ACHN (cell line): ENCODE measurements at places on chromosomes 2 and 18.

DNA sequence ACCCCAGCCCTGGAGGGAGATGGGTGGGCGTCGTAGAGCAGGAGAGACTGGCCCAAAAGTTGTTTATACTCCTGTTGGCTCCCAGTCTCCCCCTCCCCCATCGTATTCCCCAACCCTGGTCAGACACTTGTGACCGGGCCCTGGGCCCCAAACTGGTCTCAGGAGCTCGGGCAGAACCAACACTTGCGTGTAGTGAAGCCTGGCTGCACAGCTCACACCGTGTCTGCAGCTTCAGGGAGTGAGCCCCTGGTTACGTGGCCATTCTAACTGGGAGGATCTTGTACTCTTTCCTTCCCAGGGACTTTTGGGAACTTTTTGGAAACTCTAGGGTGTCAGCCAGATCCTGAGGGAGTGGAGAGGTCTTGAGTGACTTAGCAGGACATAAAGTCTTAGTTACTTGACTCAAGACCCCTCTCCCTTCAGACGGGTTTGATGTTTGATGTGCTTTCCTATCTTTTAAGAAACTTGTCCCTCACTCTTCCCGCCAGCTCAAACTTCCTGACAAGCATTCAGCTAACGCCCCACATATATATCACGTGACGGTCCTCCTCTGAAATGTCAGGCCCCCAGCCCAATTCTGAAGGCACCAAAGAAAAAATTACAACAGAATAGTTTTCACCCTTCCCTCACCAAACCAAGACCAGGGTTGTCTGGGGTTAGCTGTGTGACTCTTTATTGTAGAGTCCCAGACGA, 2.3 kb downstream of the PKDCC start:
- DNase-seq = no peak

DNA sequence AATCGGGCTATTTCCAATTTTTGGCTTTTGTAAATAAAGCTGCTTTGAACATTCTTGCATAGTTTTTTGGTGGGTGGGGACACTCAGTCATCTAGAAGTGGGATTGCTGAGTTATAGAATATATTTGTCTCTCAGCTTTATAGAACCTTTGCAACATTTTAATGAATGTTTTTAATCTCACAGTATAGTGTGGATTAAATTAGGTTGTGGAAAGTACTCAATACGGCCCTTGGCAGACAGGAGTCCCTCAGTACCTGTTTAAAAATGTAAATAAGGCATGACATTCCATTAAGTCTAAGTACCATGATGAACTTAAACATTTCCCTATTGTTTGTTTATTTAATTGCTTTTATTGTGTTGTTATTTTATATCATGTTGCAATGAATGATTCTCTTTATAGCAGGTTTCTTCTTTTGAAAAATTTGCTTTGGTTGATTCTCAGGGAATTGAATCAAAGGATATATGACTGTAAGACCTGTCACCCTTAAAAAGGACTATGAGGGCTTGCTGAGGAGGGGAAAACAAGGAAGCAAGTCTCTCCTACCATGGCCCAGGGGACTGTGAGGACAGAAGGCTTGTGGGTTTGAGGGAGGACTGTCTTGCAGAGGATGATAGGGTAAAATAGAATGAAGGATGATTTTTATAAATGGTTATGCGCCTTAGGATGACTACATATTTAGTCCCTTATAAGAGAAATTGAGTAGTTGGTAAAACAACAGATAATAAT, 165.1 kb downstream of the RPIA start:
- no peak for DNase-seq

- no peak for DNase-seq
Measured at GRCh38 chr2:96147593-96148201, 2.5 kb upstream of the DUSP2 start.

DNA sequence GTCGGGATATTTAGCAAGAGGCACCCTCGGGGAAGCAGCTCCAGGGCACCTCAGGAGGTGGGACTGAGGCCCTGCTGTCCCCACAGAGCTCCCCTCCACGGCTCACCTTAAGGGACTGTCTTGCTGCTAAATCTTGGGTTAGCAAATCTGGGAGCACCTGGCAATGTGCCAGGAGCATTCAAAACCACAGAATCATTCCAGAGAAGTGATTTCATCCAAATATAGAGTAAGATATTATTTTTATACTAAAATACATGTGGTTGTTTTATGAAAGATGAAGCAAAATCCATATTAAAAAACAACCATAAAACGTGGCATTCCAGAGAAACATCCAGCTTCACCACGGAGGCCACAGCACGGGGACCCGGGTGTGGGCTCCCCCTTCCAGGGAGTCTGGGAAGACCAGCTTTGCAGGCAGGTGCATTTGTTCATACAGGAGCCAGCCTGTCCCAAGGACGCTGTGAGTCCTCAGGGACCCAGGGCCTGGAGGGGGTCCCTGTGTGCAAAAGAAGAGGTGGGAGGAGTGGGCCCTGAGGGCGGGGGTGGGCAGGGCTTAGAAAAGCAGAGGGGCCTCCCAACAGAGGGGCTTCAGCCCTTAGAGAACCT, 16.3 kb downstream of the HS1BP3 start:
- DNase-seq = peak; percentile 30

DNA sequence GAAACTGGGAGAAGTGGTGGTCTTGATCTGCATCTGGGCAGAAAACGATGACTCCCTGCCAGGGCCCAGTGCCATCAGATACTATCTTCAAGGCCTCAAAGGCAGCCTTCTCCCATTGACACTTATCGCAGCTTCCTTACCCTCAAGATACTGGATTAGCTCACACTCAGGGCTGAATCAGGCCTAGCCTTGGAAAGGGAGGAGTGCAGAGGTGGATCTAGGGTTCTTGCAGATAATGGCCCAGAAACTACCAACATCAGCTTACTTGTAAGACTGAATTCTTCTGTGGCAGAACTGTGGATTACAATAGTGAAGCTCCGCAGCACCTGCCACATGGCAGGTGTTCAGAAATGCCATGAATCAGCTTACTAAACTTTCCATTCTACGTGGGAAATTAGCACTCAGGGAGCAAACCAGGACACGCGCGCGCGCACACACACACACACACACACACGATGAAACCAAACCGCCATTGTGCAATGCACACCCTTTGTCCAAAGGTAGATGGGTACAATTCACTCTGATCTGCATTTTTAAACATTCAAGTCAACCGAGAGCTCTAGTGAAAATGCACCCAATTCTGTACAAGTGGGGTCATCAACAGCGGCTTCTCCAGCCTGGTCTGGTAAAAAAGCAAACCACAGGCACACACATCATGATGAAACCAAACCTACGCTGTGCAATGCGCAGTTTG, 26.3 kb upstream of the TMEM182 start:
- DNase-seq = no peak

DNA sequence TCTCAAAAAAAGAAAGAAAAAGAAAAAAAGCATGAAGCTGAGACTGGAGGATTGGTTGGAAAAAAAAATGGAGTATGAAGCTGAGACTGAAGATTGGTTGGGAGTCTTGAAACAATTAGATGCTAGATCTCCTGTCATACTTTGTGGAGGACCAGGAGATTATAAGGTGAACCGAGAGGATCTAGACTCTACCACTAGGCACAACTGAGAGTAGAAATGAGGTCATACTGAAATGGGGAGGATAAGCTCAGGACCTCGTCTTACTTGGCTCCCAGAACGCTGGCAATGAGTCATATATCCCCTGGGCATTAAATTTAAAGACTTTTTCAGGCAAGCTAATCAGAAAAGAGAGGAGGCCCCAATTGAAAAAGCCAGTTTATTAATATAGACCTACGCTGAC, 3.3 kb upstream of the ORC2 start:
- DNase-seq = peak; percentile 32

DNA sequence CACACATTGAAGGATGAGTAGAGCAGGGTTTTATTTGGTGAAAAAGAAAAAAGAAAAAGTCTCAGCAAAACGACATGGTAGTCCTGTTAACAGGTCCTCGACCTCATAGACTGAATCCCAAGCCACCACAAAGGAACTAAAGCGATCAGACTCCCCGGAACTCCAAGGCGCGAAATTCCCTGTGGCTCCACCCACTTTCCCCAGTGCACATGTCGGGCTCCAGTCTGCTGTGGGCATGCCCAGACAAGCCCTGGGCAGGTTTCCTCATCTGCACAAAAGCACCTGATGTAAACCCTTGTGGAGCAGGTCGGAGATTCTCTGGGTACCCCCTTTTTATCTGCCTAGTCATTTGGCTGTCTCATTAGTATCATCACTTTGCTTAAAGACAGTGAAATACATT, 170.7 kb upstream of the FSIP2 start:
- DNase-seq = no peak

GRCh38 chr2:194745557-194746146, 911.4 kb upstream of the SLC39A10 start:
- peak; percentile 56 for DNase-seq

DNA sequence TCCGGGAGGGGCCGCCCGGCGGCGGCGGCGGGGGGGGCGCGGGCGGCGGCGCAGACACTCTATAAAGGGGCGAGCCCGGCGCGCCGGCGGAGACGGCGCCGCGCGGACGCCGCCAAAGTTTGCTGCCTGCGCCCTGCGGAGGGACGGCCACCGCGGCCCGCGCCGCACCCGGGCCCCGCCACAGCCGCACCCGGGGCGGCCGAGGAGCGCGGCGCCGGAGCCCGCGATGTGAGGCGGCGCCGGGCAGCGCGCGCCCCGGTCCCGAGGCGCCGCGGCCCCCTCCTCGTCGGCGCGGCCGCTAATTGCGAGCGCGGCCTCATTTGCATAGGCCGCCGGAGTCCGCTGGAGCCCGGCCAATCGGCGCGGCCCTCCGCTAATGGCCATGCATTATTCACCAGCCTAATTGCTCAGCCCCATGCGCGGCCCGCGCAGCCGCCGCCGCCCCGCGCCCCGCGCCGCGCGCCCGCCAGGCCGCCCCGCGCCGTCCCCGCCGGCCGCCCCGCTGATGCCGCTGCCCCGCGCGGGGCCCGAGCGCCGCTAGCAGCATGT, at the start of gene SALL3:
TSS of gene SALL3 (plus strand) at position 89 of the 549 bp plus-strand sequence. CDS start at position 546, 457 bp downstream.
- no peak for DNase-seq

DNA sequence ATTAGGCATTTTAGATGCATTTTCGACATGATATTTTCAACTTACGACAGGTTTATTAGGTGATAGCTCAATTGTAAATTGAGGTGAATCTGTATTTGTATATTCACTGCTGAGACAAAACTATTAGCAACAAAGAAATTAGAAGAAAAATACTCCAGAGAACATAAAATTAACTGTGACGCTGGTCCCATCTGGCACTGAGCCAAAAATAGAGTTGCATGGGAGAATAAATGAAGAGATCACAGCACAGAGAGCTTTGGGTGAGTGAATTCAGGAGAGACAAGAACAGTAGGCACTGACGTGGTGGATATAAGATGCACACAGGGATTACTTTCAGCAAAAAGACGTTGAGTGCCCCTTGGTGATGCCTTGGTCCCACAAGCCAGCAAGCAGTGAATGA, 306.2 kb upstream of the RAB6C start:
- DNase-seq = no peak

DNA sequence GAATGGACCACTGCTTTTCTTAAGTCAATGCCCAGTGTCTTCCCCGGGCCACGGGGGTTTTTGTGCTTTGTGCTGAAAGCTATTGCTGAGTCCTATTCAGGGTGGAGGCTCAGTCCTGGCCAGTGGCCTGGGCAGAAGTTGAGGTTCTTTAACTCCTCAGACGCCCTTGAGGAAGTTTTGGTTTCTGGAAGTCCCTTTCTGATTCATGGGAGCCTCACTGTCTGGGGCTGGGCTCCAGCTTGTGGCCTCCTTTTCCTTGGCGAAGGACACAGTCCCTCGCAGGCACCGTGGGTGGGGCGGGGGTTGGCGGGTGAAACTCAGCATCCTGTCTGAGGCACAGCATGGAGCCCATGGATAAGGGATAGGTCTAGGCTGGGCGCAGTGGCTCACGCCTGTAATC, 465.2 kb upstream of the HS6ST1 start:
- no peak for DNase-seq

DNA sequence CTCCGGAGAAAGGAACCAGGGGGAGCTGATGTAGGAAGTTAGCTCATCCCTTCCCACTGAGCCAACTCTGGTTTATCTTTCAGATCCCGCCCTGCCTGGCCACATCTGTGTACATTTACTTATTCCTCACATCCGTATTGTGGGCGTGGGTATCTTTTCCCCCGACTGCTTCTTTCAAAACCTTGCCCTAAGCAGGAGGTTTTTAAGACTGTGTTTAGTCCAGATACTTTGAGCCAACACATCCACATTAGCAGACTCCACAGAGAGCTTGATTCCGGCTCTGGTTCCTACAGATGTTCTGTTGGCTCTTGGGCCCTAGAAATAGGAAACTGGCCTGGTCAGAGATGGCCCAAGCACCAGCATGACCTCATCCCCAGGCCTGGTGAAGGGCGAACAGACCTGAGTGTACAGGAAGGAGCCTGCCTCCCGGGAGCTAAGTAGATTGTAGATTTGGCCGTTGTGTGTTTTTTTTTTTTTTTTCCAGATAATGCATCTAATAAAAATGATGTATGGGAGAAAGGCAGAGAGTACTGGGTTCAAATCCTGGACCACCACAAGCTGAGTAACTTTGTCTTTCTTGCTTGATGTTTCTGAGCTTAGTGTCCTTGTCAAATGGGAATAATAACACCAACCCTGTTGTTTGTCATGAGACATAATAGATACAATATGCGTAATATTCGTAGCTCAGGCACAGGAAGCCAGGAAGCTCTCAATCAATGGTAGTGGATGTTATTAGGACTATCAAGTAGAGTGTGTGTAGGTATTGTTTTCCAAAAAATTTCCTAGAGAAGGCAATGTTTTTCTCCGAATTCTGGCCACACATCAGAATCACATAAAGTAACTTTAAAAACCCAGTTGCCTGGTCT, 92.3 kb downstream of the PRKCE start:
- no peak for DNase-seq

DNA sequence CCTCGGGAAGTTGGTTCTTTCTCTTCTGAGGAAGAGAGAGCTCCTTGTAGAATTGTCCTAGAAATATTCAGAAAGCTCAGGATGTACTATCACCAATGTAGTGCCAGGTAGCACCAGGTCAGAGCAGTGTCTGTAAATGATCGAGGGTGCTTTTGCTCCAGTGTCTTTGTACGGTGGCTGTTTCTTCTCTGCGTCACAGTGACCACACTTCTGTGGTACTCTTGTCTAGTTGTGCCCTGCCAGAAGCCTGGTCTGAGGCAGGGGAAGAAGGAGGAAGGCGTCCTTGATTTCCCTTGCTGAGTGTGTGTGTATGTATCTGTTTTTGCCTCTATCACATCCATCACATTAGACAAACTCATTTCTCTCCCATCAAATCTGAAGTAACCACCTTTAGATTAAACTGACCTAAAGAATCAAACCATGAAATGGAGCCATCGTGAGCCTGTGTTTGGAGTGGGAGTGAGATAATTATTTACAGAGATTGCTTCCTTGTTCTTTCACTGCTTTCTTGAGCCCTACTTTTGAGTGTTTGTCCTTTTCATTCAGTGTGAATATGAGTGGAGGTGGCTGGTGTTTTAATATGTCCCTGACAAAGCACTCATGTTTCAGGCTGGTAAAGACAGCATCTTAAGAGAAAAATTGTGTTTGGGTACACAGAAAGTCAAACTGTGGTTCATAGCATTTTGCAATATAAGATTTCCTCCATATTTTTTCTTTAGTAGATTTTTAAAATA, 97.2 kb downstream of the ACOXL start:
- no peak for DNase-seq

GRCh38 chr2:156005999-156006712, 326.4 kb downstream of the NR4A2 start:
- peak; percentile 19 for DNase-seq
